ENCODE measurements at places on chromosomes 2 and 18. TPM values are rescaled to one million over a fixed set of nuclear protein-coding genes. Genes with fewer than 3 reads are reported as not detected.

FAM110C gene
- total RNA-seq = 1.4 TPM

TUBA3D gene
- not detected for total RNA-seq

RAB17 gene
- 1.4 TPM for total RNA-seq

DYSF gene
- 140 TPM for total RNA-seq

GYPC gene
- total RNA-seq = 26.5 TPM

FAP gene
- total RNA-seq = 1.3 TPM

KRTCAP3 gene
- total RNA-seq = 1.9 TPM

LYPD6 gene
- 1.1 TPM for total RNA-seq

SCG2 gene
- total RNA-seq = 5.6 TPM

CACNB4 gene
- 2.9 TPM for total RNA-seq

CDH19 gene
- not detected for total RNA-seq

DQX1 gene
- total RNA-seq = 0.73 TPM

MLPH gene
- total RNA-seq = 14.2 TPM

TMEM247 gene
- total RNA-seq = not detected

GTF2A1L gene
- not detected for total RNA-seq

ASPRV1 gene
- total RNA-seq = 0.26 TPM

AKAIN1 gene
- total RNA-seq = not detected

SAG gene
- total RNA-seq = not detected

METTL21A gene
- 16.1 TPM for total RNA-seq

CHST9 gene
- total RNA-seq = 1.3 TPM

MAL gene
- 0.41 TPM for total RNA-seq

COL4A4 gene
- total RNA-seq = 0.62 TPM

RBKS gene
- 1.6 TPM for total RNA-seq
